Activated naive CD4-positive, alpha-beta T cell treated with anti-CD3 and anti-CD28 coated beads, Interleukin-2, amount 50 U/mL, for 16 hours (primary cell): ENCODE measurements at places on chromosomes 2 and 18.

DNA sequence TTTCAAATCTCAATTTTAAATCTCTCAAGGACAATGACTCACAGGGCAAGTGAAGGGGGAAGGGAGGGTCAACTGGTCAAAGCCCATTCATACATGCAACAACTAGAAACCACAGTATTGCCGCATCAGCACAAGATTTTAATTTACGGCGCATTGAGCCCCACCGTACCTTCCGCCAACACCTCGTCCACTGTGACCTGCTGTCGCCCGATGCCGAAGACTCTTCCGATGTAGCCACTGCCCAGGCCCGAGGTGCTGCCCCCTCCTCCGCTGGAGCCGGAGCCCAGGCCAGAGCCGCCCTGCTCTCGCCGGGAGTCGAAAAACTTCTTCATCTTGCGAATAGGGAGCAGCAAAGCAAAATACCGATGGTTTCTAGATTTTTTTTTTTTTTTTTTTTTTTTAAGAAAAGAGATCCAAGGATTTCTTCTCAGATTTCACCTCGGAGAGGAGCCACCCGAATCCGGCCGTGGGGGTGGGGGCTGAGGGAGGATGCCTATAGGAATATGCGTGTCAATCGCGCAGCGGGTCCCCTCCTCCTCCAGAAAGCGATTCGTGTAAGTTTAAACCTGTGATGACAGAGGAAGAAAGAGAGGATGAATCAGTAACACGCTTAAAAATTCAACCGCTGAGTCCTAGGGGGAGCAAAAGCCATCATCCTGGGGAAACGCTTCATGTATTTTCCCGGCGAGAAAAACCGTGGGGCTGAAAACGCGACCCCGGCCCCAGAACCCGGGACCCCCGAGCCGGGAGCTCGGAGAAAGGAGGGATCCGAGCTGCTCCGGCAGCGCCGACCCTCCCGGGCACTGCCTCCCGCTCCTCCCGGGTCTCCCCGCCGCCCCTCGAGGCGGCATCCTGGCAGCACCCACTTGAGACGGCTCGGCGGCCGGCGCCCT lies 584 bp downstream of the AAK1 start:
- DNase-seq: peak; percentile 74

GRCh38 chr2:184302506-184302905 lies 295.8 kb upstream of the ZNF804A start:
- DNase-seq: no peak

DNA sequence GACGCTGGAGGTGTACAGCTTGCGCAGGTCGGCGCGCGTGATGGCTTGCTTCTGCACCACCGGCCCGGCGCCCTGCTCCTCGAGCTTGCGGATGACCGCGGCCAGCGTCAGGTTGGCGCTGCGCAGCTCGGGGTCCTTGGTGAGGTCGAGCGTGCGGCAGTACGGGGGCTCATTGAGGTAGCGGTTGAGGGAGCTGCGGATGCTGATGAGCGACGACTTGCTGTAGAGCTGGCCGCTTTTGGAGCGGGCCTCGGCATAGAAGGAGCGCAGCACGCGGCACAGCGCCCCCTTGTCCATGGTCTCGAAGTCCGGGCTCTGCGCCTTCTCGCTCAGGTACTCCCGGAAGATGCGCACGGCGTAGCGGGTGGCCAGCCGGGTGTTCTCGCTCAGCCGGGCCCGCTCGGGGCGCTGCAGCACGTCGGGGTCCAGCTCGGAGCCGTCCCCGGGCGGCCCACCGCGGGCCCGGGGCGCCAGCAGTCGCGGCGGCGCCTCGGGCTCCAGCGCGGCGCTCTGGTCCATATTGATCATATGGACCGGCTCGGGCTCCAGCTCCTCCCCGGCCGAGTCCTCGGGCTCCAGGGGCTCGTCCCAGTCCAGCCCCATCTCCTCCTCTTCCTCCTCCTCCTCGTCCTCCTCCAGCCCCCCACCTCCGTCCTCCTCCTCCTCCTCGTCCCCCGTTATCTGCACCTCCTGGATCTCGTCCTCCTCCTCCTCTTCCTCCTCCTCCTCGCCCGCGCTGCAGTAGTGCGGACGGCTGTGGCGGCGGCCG lies 523 bp downstream of the KCTD1 start:
- peak; percentile 50 for DNase-seq

- DNase-seq: no peak
These were observed 189.7 kb upstream of the CDH2 start for GRCh38 chr18:28366676-28367075.

DNA sequence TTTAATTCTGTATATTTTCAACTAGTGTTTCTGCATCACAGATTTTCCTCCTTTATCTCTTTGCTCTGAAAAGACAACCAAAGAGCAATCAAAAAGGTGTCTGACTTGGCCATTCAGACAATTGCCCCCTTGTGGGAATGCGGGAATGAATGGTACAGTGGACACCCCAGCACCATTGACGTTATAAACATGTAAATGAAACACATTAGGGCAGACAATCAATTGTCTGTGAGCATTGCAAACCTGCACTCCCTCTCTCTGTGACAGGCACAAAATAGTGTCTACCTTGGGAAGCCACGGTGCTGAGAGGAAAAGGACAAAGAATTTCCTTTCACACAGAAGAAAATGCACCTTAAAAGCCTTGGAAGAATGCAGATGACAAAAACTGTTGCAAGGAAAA lies 8.0 kb downstream of the ZEB2 start:
- DNase-seq: no peak
